ENCODE measurements at places on chromosomes 3 and 15.

- DNase-seq = no peak
Observed at GRCh38 chr15:48393645-48394506, 62.6 kb downstream of the DUT start.

- no peak for DNase-seq
Observed at GRCh38 chr15:88769161-88769971, 33.9 kb upstream of the ACAN start.

- no peak for DNase-seq
Observed at GRCh38 chr3:58357402-58357801, 24.7 kb downstream of the PXK start.

GRCh38 chr3:21944251-21944650, 193.2 kb upstream of the ZNF385D start:
- no peak for DNase-seq

DNA sequence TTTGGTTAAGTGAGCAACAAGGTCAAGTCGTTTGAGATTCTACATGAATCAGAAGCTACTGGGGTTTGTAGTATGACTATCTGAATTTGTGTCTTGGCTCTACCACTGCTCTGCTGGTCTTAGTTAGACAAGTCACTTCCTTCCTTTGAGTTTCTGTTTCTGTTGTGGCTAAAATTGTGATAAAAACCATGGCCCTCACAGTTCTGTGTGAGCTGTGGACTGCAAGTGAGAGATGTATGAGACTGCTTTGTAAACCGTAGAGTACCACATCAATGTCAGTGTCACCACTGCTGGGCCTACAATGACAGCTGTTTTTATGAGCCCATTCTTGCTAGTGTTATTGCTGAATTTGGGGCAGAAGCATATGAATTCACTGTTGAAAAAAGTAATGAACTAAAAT, 32.7 kb downstream of the RARB start:
- no peak for DNase-seq

Measured in CD4-positive, alpha-beta T cell (primary cell).